ENCODE measurements at places on chromosomes 2 and 18.

GRCh38 chr2:129732630-129733026 lies 246.8 kb upstream of the RAB6C start:
- no peak for DNase-seq

GRCh38 chr2:236259371-236259770 lies 4.8 kb downstream of the ASB18 start:
- no peak for DNase-seq

- no peak for DNase-seq
These were observed 581.5 kb downstream of the PLCL1 start for GRCh38 chr2:198385856-198386255.

DNA sequence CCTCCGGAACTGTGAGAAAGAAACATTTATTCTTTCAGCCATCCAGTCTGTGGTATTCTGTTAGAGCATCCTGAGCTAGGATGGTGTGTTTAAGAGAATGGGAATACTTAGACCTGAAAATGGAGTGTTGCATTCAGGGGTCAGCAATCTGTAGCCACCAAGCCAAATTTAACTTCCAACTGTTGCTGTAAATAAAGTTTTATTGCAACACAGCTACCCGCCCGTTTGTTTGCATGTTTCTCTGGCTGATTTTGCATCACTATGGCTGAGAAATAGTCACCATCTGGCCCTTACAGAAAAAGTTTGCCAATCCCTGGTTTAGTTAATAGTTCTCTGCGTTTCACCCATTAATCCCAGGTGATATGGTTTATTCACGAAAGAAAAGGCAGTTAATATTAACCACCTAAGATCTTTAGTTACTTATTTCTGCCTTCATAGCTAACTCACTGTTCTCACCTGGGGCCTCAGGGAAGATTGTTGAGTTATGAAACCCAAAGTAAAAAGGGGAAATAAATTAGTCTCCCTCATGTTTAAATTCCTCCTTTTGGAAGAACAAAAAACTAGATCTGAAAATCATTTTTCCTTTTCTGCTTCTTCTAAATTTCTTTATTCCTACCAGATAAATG lies 9.5 kb upstream of the CYS1 start:
- DNase-seq: no peak

GRCh38 chr2:232328516-232329460 lies 49.8 kb upstream of the ALPP start:
- DNase-seq: no peak

GRCh38 chr18:61749031-61749430 lies 143.8 kb downstream of the RNF152 start:
- DNase-seq: no peak

DNA sequence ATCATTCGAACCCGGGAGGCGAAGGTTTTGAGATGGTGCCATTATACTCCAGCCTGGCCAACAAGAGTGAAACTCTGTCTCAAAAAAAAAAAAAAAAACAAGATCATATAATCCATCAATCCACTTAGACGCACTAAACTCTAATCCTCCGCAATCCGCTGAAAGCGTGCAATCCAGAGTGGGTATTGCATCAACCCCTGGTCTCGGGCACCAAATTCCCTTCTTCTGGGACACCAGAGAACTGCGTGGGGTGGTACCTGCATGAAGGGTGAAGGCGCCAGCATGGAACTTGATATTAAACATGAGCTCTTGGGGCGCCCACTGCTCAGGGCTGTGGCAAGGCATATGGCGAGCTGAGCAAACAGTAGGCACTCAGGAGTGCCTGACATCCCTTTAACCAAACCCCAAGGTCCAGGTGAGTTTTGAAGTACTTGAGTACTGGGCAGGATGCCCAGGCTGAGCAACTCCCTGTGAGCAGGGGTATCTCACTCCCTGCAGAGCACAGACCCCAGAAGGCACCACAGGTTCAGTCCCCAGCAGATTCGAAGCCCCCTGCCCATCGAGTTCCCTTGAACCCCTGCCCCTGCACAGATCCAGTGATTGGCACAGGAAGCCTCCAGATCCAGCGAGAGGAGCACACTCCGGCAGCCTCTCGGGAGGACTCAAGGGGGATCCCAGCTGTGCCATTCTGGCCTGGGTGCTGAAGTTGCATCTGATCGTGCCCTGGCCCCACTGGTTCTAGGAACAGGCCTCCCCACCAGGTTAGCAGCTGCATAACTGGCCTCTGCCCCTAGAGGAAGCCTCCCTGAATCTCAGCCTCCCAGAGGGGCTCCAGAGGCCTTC lies 8.0 kb downstream of the ALPI start:
- DNase-seq: no peak

DNA sequence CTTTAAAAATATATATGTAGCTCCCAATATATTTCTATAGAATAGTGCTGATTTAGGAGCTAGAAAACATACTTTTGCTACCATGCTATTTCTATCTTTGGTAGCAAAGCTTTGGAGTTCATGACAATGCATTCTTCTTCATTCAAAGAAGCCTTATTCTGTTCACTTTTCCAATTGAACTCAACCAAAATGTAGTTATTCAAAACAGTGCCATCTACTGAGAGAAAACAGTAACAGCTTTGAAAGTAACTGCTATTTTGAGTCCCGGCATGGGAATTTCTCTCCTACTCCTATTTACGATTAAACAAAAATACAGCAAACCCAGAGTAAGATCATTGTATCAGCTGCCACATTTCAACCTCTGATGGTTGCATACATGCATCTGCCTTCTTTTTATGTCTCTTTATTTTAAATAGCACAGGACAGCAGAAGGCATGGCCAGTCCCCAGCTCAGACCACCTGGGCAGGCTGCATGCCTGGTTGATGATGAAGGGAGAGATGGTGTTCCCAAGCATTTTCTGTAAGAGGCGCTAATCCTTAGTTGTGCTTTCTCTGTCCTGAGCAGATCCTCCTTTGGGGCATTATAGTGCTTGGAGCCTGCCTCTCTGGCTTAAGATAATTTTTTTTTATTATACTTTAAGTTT lies 69.7 kb upstream of the SULT1C3 start:
- no peak for DNase-seq

- no peak for DNase-seq
These were observed 43.1 kb upstream of the ATP8B1 start for GRCh38 chr18:57846258-57846657.
